ENCODE measurements at places on chromosomes 3 and 15.
A peak's percentile ranks its signal among the peaks of the same experiment; 100 is the strongest.

DNA sequence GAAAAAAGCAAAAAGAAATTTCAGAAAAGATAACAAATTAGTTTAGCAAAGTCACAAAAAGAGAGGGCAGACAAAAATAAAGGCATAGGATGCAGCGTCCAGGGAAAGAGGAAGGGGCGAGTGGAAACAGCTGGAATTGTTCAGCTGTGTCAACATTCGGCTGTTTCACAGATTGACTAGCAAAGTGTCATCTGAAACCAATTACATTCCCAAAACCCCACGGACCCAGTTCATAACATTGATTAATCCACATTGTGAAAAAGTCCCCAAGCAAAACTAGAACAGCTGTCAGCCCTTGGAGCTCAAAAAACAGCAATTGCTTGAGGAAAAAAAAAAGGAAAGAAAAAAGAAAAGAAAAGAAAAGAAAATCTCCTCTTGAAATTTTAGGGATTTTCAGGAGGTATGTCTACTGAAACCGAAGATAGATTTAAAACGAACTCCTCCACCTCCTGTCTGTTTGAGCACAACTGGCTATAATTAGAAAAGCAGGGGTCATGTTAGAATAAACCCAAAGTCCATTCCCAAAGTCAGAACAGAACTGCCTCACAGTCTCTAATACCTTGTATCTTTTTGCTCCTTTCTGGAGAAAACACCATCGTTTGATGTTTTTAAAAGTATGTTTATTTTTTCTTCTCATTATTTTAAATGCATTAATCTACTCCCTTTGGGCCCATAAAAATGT is 159.6 kb downstream of the RORA start:
- DNase-seq: no peak

DNA sequence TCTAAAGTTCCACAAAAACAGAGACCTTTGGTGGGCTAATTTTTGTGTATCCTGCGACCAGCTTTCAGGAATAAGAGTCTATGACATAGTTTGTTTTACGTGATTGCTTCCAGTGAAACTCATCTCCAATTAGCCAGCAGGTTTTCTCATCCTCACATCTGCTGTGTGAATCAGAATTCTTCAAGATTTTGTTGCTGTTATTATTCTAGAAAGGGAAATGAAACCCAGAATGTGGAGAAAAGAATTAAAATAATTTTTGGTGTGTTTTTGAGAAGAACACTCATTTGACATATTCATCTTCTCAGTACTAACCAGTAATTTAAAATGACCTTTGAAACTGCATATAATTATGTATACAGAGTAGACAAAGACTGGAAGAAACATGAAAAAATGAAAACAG is 175.9 kb downstream of the USP13 start:
- no peak for DNase-seq

- DNase-seq: no peak
Measured at GRCh38 chr3:165759041-165759440, 78.2 kb downstream of the BCHE start.

DNA sequence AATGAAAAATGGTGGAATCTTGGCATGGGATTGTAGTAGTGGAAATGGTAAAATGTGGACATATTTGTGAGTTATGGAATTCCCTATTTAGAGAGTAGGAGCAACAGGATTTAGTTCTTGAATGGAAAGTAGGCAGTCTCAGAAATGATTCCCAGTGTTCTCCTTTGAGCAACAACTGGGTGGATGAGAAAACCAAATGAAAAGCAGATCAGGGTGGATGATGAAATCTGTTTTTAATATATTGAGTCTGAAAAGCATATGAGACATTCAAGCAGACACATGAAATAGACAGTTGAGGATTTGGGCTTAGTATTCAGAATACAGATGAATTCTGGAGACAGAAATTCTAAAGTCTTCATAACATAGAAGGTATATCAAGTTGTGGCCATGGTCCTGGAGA is 451.3 kb downstream of the LPP start:
- DNase-seq: no peak

- DNase-seq: no peak
Measured at GRCh38 chr3:94311651-94312050, 248.8 kb downstream of the NSUN3 start.

DNA sequence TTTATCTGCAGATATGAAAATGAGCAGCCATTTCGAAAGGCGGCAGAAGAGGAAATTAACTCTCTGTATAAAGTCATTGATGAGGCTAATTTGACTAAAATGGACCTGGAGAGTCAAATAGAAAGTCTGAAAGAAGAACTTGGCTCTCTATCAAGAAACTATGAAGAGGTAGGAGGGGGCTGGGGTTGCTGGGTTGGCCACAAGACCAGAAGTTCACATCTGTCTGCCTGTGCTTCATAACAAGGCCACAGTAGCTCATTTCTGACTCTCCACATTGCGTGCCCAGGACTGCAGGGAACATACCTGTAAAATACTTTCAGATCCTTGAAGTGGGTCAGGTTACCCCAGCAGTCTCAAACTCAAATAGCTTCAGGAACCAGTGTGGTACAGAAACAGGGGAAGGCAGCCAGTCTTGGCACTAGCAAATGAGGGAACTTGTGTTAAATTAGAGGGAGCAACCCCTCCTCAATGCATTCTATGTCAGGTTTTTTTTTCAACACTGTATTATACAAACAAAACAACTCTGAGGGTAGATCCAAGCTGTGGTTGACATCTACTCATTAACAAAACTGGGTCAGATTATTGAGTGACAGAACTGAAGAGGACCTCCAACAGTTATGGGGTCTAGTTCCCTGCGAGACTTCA is 48.7 kb downstream of the BFSP2 start:
- peak; percentile 16 for DNase-seq

- DNase-seq: no peak
Measured at GRCh38 chr3:187744169-187745151, 808 bp downstream of the BCL6 start.

DNA sequence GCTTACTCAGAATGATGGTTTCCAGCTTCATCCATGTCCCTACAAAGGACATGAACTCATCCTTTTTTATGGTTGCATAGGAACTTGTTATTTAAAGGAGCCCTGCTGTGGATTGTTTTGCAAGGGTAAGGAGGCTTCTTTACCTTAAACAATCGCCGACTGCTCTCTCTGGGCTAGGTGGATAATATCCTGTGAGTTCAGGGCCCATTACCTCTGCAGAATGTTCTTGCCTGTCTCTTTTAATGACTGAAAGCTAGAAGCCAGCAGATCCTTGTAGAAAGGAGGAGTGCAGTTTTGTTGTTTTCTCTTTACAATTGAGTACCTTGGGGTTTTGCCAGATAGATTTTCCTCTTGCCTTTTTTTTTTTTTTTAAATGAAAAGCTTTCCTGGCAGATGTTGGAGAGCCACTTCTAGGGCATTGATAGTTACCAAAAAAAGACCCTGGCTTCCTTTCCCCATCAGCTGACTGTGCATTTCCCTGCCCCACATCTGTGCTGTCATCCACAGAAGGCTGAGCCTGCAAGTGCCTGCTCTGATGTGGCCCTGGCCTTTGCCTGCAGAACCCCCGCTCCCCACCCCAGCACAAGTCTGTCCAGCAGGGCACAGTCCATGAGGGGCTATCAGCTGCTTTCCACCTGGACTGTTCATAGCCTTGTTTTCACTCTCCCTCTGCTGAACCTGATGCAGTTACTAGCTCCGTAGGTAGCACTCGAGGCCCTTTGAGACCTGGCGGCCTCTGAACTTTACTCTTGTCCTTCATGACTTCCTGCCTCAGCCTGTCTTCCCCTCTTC is 113.1 kb downstream of the CHCHD6 start:
- no peak for DNase-seq

- no peak for DNase-seq
Measured at GRCh38 chr3:37779289-37780152, 82.2 kb upstream of the CTDSPL start.

- DNase-seq: no peak
Measured at GRCh38 chr15:53978253-53978906, at the start of gene UNC13C. UNC13C (plus strand) TSS chr15:53978441; CDS start chr15:54012904, 34,463 bp downstream.

DNA sequence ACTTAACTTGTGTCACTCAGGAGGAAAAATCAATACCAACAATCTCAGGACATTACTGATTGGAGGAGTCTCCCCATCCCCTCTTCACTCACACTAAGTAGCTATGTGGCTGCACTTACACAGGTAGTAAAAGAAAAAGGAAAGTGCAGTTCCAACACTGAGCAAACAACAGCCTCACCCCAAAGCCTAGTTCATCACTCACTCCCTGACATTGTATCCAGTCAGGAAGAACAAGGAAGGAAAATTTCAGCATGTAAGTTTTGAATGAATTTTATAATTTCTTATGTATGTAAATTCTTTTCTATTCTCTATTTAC is 273.4 kb downstream of the IGSF11 start:
- DNase-seq: no peak

- DNase-seq: no peak
Measured at GRCh38 chr3:49346797-49347251, 7.0 kb upstream of the USP4 start.

GRCh38 chr3:8470801-8471200 is 30.8 kb upstream of the LMCD1 start:
- DNase-seq: no peak

DNA sequence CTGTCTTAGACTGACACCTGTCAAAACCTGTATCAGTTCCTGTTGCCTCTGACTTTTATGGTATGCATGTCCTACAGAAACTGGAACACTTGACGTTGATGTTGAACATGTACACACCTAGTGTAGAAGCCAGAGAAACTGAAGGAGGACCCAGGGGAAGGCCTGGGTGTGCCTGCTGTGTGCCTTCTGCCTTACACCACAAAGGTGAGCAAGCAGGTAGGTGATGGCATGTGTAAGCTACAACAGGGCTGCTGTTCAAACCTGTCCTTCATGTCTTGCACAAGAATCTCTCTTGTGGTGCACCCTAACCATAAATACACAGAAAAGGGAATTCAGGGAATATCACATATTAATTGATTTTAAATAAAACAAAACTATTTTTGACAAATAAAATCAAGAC is 13.6 kb upstream of the AQP9 start:
- DNase-seq: no peak

- no peak for DNase-seq
Measured at GRCh38 chr15:68816795-68817303, 3.8 kb downstream of the ANP32A start.

DNA sequence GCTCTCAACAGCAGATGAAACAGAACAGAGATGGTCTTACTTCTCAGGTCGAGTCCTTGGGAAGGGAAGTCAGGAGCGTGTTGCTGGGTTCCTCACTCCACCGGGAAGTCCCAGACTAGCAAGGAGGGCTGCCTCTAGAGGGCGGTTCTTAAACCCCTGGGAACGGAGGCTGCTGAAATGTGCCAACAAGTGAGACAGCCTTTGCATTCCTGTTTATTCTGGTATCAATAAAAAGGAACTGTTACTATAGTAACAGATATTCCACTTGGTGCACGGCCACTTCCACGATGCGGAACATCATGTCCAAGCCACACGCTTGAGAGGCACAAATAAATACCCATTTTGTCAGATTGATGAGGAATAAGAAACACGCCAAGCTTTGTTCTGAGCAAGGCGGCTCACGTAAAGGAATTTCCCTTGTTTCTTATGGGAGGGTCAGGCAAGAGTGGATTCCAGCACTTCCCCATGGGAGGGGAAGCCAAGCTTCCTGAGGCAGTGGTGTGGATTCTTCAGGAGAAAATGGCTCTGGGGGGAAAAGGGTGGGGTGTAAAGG is at the start of gene FAM107A:
Gene FAM107A (minus strand): TSS at position 123 of the 553 bp plus-strand sequence. CDS start 7,531 bp downstream, outside the sequence.
- DNase-seq: no peak

GRCh38 chr3:16239780-16240179 is 25.0 kb downstream of the DPH3 start:
- no peak for DNase-seq

DNA sequence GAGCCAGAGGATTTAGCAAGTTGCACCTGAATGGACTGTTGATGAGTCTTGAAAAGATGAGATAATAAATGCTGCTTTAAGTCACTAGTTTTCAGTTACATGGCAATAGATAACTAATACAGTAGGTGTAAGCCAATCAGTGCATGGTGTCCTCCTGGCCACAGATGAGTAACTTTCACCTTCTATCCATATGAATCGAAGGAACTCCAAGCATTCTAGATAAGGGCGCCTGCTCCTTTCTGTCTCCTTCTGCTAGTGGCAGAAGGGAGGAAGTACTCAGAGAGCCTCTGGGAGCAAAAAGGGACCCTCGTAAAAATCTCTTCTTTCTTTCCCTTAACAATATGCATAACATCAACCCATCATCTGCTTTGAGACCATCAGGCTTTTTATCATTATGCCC is 37.3 kb downstream of the TM6SF1 start:
- no peak for DNase-seq

DNA sequence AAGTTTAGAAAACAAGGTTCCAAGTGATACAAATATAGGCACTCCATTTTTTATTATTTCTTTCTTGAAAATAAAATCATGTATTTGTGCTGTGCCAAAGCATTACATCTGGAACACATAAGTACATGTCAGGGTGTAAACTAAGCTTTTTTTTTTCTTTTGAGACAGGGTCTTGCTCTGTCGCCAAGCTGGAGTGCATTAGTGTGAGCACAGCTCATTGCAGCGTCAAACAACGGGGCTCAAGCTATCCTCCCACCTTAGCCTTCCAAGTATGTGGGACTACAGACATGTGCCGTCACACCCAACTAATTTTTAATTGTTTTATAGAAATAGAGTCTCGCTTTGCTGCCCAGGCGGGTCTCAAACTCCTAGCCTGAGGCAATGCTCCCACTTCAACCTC is 9.0 kb downstream of the SPATA12 start:
- DNase-seq: no peak

- DNase-seq: no peak
Measured at GRCh38 chr3:181790561-181790960, 78.8 kb downstream of the SOX2 start.

GRCh38 chr3:82558081-82558480 is 796.6 kb upstream of the GBE1 start:
- DNase-seq: no peak

DNA sequence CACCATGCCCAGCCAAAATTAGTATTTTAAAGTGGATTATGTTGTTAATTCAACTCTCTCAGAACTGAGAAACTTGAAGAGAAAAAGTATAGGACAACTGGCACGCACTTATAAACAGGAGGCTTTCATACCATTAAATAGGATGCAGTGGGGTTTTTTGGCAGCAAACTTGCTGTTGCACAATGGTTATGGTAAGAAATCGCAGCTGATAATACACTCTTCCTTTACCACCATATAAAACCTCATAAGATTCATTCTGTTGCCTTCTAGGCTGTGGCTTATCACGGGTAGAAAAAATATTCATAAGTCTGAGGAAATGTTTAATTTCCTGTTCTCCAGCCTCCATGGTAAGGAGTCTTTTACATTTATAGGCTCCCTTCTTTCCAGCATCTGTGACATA is 95.3 kb downstream of the TMCO5A start:
- no peak for DNase-seq

- DNase-seq: no peak
Measured at GRCh38 chr3:24129549-24129948, 184.5 kb downstream of the NR1D2 start.

DNA sequence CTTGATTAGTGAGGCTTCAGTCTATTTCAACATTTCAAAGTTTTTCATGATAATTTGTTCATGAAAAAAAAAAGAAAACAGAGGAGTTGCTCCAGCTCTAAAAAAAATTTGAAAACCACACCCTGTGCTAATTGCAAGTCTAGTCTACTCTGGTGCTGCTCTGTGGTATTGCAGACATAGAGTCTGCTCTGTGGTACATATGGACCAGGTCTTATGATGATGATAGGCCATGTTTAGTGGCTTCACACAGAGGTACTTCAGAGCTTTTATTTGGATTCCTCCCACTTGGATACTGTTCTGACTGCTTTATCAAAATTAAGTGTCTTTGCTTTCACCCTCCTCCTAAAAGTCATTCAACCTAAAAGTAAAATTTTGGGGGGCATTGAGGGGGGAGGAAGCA is 160.8 kb downstream of the ALCAM start:
- DNase-seq: no peak

- no peak for DNase-seq
Measured at GRCh38 chr3:191263365-191263764, 64.3 kb downstream of the OSTN start.
